ENCODE measurements at places on chromosomes 5 and 9.

DNA sequence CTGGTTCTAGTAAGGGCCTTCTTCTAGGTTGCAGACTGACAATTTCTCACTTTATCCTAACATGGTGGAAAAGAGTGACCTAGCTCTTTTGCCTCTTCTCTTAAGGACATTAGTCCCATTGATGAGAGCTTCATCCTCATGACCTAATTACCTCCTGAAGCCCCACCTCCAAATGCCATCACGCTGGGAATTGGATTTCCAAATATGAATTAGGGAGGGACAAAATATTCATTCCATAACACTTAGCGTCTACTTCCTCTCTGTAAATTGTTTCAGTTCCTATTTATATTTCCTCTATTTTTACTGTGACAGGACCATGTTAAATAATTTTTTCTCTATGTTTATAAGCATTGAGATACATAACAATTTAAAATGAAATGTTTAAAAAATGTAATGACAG, 408.8 kb downstream of the CDH10 start:
- no peak for DNase-seq

- DNase-seq = no peak
Observed at GRCh38 chr5:78667461-78668103, 19.0 kb upstream of the LHFPL2 start.

- no peak for DNase-seq
Observed at GRCh38 chr9:112110777-112111113, 64.4 kb downstream of the SUSD1 start.

- no peak for DNase-seq
Observed at GRCh38 chr5:138664276-138664943, 88.8 kb upstream of the CTNNA1 start.

DNA sequence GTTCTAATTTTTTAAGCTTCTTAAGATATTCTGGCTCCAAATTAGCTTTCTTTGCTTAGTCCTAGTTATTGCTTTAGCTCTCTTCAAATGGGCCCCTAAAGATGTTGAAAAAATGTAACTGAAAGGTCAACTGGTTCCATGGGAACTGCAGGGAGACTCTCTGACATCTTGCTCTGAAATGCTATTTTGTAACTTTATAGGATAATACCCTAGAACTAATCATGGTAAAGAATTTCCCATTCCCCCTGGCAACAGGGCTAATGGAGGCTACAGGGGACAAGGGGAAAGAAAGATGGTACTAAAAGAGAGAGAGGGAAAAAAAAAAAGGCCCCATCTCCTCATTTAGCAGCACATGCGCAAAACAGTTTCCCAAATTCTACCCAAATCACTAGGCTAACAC, 39.4 kb downstream of the SIL1 start:
- DNase-seq = no peak

All from GM23338 (cell line).